ENCODE measurements at places on chromosomes 2 and 18. TPM values are rescaled to one million over a fixed set of nuclear protein-coding genes. Genes with fewer than 3 reads are reported as not detected.

DNA sequence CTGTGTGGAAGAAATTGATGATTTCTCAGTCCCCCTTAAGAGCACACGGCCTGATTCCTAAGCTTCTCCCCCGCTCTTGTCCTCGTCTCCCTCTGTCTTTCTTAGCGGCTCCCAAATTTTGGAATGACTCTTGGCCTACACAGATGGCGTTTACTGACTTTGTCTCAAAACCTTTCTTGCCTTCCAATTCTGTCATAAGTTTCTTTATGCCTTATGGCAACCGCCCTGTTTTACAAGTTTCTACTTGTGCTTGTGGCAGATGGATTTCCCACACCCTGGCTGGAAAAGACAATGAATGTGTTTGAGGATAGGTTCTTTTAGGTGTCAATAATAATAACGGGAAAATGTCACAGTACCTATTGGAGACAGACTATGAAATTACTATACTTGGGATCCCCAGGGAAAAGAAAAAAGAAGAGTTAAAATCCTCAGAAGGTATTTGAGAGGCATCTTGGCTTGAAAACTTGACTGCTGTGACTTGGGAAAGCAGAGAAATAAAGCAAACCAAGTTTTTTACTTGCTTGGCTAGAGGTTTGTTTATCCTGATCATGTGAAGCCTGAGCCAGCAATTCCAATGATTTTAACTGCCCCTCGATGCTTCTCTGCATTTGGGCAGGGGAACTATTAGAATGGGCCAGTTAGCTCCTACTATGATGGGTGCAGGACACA lies 276.4 kb downstream of the HRH4 start:
- no peak for DNase-seq

DNA sequence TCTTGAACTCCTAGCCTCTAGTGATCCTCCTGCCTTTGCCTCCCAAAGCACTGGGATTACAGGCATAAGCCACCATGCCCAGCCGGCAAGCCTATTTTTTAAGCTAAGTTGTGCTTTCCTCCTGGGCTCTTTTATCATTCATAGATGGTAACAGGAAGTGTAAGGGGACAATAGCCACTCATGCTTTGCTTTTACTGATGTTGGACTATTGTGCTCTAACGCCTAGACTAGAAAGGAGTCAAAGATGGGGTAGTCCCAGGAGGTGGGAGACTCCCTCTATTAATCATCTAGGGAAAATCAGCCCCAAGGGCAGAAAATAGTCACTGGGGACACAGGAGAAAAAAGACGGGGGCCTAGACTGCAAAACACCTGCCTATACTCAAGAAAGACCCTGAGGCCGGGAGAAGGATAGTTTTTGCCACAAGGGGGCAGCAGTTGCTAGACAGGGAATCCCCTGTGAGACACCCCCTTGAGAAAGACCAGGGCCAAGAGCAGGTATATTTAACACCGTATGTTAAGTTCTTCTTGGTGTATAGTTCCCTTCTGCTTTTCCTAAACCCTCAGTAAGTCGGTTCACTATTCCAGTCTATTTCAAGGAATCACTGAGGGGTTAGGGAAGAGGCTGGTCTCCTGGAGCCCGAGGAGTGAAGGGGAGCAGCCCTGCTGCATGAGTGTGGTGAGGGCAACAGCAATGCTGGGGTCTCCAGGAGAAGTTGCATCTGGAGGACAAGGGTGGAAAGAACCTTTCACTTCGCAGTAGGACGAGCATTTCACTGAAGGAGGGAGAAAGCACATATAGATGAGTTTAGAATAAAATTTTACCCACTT lies 2.1 kb upstream of the CXCR1 start:
- DNase-seq, result peak; percentile 4

- DNase-seq, result no peak
Observed at GRCh38 chr2:195199864-195200263, 457.2 kb upstream of the SLC39A10 start.

DNA sequence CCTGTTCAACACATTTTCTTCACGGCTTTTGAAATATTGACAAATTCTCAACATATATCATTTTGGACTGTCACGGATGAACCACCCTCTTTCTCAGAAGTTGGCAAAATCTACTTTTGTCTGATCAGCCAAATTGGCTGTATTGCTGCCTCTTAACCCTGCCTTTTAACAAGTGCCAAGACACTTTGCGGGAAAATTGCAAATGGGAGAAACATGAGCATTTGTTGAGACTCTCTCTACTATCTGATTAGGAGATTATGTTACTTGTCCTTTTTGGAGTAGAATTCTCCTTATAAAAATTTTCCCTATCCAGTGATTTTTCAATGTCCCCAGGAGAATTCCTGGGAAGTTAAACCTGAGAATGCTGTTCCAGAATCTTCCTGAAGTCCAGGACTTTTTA lies 256.2 kb upstream of the ZSWIM2 start:
- DNase-seq, result no peak

NDUFS1 gene
- 74.6 TPM for total RNA-seq

DYSF gene
- total RNA-seq, result 71.4 TPM

TLK1 gene
- total RNA-seq, result 48.2 TPM

DNA sequence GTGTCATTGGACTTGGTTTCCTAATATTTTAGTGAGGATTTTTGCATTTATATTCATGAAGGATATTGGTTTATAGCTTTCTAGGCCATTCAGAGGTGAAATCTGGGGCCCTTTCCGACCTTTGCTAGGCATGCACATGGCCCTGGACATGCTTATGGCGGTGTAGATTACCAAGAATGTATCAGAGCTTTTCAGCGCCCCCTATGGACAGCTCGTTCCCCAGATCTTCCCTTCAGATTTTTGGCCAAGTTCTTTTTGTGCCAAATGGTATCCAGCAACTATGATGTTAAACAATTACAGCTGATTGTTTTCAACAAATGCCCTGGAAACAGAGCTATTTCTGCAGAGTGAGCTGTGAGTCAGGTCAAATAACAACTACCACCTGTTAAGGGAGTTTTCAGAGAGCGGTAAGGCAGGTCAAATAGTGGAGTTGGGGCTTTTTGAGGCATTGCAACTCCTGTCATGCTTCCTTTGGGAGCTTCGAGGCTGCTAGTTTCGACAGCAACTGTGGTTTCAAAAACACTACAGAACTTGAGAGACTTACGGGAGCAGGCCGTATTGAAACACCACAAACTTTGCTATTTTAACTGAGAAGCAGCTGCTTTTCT lies 188.3 kb downstream of the ZNF516 start:
- no peak for DNase-seq

SEC11C gene
- 64.4 TPM for total RNA-seq

Data from left lung (tissue), 14 donors.